Posterior cingulate gyrus (tissue), 11 donors: ENCODE measurements at places on chromosomes 5 and 9.
A peak's percentile ranks its signal among the peaks of the same experiment; 100 is the strongest.

- DNase-seq, result no peak
These were observed 32.4 kb upstream of the STX17 start for GRCh38 chr9:99873943-99874584.

- no peak for DNase-seq
These were observed 4.2 kb downstream of the GCNT1 start for GRCh38 chr9:76463211-76463610.

DNA sequence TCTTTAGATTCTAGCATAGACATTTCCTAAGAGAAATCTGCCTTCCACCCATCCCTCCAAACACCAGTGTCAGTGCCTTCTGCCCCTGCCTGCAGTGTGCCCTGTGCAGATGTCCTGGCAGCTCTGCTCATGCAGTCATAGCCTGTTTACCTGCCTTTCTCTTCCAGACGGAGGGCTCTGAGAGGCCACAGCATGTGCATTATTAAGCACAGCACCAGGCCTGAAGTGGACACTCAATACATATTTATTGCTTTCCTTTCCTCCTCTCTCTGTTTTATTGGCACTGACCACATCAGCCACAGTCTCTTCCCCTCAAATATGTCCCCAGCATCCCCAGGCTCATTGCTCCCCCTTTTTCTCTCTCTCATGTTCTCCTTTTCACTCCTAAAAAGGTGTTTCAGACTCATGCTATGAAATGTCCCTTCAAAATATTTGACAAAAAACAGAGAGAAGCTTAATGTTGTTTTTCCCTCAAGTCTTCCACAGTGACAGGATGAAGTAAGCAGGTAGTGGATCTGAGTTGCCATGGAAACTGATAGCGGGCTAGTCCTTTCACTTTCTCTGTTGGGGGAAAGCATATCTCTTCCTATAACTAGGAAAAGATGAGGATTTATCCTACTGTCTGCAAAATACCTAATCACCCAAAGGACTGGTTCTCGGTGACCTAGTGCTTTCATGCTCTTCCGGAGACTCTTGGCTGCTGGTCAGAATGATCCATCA, 100.9 kb downstream of the ATP10B start:
- DNase-seq, result no peak

GRCh38 chr9:113548221-113549041, 84.9 kb downstream of the RGS3 start:
- peak; percentile 37 for DNase-seq

DNA sequence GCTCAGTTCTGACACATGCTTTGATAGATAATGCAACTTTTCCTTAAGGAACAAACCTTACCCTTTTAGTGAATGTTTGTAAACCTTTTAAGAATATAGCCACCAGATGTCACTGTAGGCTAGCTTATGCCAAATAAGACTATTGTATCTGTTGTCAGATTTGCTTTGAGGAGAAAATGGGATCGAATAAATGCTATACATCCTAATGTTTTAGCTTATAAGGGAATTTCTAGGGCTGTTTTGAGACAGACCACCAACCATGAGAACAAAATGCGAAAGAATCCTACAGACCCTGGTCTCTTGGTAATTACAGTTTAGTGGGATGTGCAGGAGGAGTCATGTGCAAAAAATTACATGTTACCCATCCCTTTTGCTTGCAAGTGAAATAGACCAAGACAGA, 127.6 kb upstream of the NMUR2 start:
- no peak for DNase-seq

GRCh38 chr9:7394002-7394774, 405.4 kb downstream of the DMAC1 start:
- DNase-seq, result no peak

GRCh38 chr9:96253059-96253696, 48.8 kb downstream of the HSD17B3 start:
- DNase-seq, result no peak

GRCh38 chr5:123807177-123807945, 295.4 kb downstream of the CSNK1G3 start:
- no peak for DNase-seq

- DNase-seq, result no peak
These were observed 102.5 kb downstream of the TLE4 start for GRCh38 chr9:79674052-79674777.

- no peak for DNase-seq
These were observed 23.7 kb upstream of the PURA start for GRCh38 chr5:140090251-140090650.

DNA sequence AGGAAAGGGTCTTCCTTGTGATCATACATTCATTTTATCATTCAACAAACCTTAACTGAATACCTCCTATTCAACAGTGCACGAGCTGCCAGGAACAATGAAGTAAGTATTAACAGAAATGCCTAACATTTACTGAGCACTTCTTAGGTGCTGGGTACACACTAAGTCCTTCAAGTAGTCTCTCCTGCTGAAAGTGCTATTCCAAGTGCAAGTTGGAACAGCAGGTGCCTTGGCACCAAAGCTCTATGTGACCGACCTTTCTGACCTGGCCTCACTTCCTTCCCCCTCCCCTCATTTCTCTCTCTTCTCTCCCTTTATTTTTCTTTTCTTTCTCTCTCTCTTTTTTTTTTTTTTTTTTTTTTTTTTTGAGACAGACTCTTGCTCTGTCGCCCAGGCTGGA, 94.5 kb downstream of the GRIA1 start:
- no peak for DNase-seq
